Liver (tissue), 10 donors: ENCODE measurements at places on chromosomes 4 and X. TPM values are rescaled to one million over a fixed set of nuclear protein-coding genes. Genes with fewer than 3 reads are reported as not detected.

DNA sequence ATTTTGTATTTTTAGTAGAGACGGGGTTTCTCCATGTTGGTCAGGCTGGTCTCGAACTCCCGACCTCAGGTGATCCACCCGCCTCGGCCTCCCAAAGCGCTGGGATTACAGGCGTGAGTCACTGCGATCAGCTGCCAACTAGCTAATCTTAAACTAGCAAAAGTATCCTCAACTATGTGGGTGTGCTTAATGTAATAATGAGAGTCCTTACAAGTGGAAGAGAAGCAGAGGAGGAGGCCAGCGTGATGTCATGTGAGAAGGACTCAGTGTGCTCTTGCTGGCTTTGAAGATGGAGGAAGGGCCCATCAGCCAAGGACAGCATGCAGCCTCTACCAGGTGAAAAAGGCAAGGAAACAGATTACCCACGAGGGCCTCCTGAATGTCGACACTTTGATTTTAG, 19.6 kb downstream of the SCD5 start:
- H3K4me1 ChIP-seq = no peaks in the 10 kb centered on the region
- no peaks in the 10 kb centered on the region for H3K36me3 ChIP-seq
- no peak for DNase-seq
- no peak overlapping the region for H3K27ac ChIP-seq
- H3K4me3 ChIP-seq = no peak overlapping the region

DNA sequence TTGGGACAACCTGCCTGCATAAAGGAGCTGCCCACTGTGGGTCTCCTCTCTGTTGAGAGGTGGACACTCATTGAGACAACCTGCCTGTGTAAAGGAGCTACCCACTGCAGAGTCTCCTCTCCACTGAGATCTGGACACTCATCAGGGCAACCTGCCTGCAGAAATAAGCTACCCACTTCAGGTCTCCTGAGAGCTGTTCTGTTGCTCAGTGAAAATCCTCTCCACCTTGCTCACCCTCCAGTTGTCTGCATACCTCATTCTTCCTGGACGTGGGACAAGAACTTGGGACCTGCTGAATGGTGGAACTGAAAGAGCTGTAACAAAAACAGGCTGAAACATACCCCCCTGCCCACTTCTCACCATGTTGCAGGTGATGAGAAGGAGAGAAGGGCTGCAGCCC, 59.9 kb upstream of the CDKN2AIP start:
- H3K4me1 ChIP-seq = no peaks in the 10 kb centered on the region
- H3K27ac ChIP-seq = no peak overlapping the region
- no peak for DNase-seq
- no peaks in the 10 kb centered on the region for H3K36me3 ChIP-seq
- H3K27me3 ChIP-seq = no peaks in the 10 kb centered on the region

DNA sequence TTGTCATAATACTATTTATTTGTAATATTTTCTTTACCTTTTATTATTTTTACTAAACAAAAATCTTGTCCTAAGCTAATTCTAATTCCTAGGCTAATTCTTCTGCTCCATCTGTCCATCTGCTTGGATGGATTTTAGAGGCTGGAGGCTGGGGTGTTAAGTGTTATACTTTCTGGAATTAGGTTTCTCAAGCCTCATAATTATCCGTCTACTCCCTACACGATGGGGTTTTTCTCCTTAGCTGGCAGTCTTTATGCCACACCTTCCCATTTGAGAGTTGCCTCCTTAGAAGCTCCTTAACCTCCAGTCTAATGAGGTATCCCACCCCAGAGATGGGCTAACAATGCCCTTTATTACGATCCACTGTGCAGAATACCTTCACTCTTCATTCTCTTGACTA, 37.6 kb upstream of the LGI2 start:
- no peak overlapping the region for H3K4me3 ChIP-seq
- H3K4me1 ChIP-seq = no peaks in the 10 kb centered on the region
- no peaks in the 10 kb centered on the region for H3K36me3 ChIP-seq
- H3K27me3 ChIP-seq = no peaks in the 10 kb centered on the region
- no peak overlapping the region for H3K27ac ChIP-seq

DNA sequence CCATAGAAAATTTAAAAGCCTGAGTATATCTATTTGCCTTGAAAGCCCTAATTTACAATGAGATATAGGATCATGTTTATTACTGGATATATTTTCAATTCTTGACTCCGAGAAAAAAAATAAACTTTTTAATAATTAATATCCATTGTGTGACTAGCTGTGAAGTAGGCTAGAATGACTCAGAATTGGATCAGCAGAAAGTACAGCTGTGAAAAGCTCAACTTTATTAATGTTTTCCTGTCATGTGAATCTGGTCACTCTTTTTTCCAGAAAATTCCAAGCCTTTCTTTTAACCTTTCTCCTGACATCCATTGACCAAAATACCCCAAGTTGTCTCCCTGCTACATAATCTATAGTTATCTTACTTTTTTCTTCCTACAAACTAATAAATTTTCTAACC, 171.8 kb upstream of the PACRGL start:
- no peaks in the 10 kb centered on the region for H3K27me3 ChIP-seq
- no peak for DNase-seq
- H3K4me3 ChIP-seq = no peak overlapping the region

SLITRK4 gene
- 0.03 TPM for polyA plus RNA-seq
